Upper lobe of right lung (tissue), 1 donor: ENCODE measurements at places on chromosomes 6 and 20. TPM values are rescaled to one million over a fixed set of nuclear protein-coding genes. Genes with fewer than 3 reads are reported as not detected.

DNA sequence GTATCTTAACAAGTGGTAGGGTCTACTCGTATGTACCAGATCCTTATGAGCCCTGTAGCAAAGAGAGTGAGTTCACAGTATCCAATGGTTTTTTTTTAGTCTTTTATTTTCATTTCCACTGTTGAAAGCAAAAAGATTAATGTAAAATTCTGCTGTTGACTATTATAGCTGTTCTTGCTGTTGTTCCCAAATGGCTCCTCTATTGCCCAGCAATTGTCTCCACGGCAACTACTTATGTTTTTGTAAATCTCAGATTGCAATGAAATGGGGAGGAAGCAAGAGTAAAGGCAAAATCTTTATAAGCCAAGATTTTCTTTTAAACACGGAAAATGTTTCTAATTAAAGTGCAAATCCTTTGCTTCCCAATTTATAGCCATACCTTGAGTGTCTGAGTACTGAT, 406.1 kb downstream of the EPM2A start:
- DNase-seq = no peak

- peak; percentile 35 for DNase-seq
These were observed 17.5 kb upstream of the TRAF3IP2 start for GRCh38 chr6:111623046-111623718.

DNA sequence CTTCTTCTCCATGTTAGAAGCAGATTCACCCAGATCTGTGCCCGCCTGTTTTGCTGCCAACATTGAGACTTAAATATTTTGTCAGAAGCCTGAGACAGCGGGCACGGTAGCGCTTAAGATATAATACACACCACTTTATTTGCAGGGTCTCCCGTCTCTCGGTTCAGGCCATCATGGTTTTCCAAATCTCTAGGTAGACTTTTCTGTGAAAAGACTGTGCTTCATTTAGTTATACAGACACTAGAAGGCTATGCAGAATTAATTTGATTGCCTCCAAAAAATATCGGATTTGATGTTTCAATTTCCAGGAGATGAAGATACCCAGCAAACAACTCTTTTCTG, 598 bp downstream of the TBP start:
- no peak for DNase-seq

GRCh38 chr20:19212821-19213502, 520 bp downstream of the SLC24A3 start:
- peak; percentile 92 for DNase-seq

GRCh38 chr20:46828471-46828870, 66.2 kb upstream of the EYA2 start:
- no peak for DNase-seq

APOBEC2 gene
- total RNA-seq = not detected
